ENCODE measurements at places on chromosomes 16 and 17. TPM values are rescaled to one million over a fixed set of nuclear protein-coding genes. Genes with fewer than 3 reads are reported as not detected.

Gene MEIOC
- 1.4 TPM for total RNA-seq

DNA sequence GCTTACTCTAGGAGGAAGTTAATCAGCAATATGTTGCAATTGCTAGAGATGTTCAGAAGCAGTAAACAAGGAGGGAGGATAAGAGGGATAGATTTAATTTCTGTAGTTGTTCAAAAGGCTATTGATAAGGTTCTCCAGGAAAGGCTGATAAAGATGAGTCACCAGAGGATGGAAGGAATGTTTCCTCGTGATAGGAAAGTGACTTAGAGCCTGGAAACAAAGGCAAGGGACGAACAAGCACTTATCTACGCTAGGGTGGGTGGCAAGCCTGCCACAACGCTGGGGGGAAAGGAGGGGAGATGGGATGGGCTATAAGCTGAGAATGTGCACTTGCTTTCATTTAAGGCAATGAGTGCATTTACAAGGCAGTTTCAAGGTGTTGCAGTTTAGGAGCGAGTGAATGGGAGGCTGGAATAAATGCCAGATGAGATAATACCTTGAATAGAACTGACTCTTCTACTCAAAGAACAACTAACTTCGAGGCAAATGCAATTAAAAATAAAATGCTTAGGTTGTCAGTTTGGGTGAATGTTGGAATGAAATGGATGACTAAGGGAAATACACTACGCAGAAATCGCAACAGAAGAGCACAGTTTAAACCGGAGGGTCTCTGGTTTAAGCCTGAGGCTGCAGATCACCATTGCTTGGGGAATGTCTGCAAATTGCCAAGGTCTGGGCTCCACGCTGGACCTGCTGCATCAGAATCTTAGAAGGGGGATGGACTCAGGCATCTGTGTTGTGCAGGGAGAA lies 76.0 kb upstream of the RBBP6 start:
- peak; percentile 54 for DNase-seq

DNA sequence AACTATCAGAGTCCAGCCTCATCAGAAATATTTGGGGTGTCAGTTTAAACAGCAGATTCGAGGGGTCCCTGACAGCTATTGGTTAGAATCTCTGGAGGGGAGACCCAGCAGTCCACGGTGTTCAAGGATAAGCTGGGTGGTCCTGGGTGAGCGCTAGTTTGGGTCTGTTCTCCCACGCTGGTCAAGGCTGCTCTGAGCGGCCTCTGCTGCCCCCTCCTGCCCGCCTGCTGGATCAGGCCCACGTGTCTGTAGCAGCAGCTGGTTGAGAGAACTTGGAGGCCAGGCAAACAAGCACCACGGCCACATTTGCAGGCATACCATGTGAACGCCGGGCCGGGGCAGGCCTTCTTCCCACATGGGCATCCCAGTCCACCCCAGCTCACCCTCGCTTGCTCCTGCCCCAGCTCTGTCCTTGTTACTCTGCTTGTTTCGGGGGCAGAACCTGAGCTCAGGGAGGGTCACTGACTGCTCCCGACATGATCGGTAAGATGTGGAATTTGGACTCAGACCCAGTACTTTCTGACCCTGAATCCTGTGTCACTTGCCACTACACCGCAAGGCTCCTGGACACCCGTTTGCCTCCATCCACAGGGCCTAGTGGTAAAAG lies 7.4 kb downstream of the FOXF1 start:
- DNase-seq = peak; percentile 91

DNA sequence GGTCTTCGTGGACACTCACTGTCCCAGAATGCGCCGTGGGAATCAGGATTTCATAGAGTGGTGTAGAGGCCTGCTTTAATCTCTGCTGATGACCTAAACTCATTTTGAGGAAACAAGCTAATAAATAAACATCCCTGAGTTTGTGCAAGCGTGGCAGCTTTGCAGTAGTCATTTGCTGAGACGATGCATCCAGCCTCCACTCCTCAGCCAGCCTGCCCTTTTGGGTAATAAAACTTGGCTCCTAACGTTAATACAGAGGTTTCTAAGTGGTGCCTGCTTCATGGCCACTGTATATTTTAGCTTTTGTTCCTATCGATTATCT lies 1.3 kb downstream of the DGKE start:
- DNase-seq = no peak

- DNase-seq = peak; percentile 85
Measured at GRCh38 chr16:4373909-4374742, 2.5 kb downstream of the VASN start.

DNA sequence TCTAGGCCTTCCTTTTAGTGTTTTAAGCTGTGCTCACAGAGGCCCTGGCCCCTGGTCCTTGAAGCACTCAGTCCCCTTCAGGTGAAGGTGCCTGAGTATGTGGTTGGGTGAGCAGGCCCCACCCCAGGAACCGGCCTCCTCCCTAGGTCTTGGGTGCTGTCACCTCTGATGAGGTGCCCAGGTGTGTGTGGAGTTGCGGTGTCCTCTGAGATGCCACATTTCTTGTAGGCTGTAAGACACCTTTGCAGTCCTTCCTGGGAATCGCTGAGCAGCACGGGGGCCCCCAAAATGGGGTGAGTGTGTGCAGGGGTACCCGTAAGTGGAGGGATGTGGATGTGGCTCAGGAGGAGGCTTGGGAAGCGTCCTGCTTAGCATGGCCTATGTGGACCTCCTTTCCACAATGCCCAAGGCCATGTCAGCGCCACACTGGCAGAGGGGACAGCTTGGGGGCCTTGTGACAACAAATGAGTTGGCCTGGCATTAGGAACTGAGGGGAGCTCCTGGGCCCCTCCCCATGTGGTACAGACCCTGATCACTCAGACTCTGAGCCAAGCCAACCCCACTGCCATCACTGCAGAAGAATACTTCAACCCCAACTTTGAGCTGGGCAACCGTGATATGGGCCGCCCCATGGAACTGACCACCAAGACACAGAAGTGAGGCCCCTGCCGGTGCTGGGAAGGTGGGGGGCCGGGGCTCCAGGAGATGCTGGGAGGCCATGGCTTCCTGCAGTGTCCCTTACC lies 11.2 kb downstream of the CORO6 start:
- DNase-seq = no peak

DNA sequence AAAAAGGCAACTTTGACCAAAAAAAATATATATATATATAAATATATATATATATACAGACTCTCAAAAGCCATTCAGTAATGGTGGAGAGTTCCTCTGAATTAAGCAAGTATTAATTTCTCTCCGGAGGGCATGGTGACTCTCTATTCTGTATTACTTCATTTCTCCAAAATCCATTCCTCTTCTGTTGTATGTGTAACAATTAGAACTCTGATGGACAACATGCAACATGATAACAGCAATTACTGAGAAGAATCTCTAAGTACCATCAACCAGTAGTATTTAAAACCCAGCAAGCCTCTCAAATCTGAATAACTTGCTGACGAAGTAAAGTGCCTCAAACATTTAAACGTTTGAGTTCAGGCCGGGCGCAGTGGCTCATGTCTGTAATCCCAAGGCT lies 2.3 kb downstream of the GRB2 start:
- DNase-seq = peak; percentile 24

GRCh38 chr16:11128211-11129141 lies 127.5 kb downstream of the SOCS1 start:
- DNase-seq = no peak
